Activated T-cell treated with anti-CD3 and anti-CD28 coated beads, Interleukin-2, amount 50 U/mL, for 72 hours (primary cell): ENCODE measurements at places on chromosomes 2 and 18.

GRCh38 chr2:21057097-21057496, 13.2 kb upstream of the APOB start:
- DNase-seq, result no peak

DNA sequence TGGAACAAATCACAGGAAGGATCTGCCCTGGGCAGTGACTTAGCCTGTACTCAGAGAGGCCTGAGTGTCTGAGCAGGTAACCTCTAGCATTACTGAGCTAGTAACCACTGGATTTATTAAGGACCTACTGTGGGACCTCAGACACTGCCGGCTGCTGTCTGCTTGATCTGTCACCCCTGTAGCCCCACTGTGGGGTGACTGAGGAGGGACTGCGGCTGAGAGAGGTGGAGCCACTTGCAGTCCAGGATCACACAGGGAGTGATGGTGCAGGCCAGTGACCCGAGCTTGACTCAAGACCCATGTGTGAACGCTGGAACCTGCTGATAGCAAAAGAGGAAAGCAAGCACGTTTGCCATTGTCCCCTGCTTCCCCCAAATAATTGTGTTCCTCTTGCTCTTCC, 15.6 kb downstream of the CHMP1B start:
- no peak for DNase-seq

DNA sequence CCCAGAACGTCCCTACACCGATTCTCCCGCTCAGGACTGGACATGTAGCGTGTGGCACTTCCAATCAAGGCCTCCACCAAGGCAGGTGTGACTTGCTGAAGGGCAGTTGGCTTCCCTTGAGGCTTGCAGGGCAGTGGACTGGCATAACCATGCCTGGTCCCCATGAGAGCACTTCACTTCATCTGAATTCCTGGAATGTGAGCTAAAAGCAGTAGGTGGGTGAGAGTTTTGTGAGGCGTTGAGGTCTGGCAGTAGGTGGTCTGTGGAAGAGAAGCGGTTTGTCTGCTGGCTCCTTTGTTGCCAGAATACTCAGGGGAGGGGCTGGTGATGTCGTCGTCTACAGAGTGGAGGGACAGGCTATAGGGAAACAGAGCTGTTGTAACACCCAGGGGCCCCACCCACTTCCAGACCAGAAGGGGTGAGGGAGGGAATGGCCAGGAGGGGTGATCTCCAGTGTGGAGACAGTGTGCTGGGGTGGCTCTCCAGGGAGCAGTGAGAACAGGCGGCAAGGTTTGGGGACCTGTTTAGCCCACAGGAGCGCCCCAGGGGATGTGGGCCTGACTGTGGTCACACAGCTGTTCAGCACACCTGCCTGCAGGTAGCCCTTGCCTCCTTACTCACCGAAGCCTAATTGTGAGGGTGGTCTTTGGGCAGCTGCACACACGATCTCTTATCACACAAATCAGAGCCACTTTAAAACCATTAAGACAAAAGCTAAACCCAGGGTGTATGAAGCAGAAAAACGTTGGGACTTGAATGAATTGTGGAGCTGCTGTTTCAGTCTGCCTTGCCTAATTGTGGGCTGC, 21.5 kb upstream of the ALKAL2 start:
- DNase-seq, result no peak

DNA sequence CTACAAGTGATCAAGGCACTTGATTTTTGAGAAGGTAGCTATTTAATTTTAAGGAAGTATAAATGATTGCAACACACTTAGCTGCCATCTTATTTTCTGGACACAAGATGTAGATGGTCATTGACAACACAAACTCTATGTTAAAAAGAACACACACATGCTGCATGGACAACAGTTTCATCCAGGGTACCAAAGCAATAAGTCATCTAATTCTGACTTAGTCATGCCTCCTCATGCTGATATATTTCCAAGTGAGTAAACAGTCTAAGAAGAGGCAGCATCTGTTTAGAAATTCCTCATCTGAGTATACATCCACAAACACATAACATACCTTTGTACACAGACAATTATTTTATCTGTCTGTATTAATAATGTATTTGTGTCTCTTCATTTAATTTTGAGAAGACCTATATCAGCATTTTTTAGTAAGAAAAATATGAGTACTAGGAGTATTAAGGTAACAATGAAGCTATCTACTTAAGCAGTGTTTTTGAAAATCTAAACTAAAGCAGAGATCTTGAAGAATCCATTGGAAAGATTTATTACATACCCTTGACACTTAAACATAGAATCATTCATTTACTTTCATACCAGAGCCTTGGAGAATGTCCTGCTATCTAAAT, 84.9 kb downstream of the SCN1A start:
- DNase-seq, result no peak

DNA sequence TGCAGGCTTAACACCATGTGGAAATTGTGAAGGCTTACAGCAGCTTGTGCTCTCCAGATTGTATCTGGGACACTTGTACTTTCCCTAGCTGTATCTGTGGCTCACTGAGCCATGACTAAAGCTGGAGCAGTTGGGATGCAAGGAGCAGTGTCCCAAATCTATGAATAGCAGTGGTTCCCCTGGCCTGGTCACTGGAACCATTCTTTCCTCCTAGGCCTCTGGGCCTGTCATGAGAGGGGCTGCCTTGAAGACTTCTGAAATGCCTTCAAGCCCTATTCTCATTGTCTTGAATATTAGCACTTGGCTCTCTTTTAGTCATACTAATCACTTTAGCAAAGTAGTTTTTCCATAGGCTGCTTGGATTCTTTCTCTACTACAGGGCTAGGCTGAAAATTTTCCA, 186.8 kb upstream of the LRATD1 start:
- DNase-seq, result no peak

DNA sequence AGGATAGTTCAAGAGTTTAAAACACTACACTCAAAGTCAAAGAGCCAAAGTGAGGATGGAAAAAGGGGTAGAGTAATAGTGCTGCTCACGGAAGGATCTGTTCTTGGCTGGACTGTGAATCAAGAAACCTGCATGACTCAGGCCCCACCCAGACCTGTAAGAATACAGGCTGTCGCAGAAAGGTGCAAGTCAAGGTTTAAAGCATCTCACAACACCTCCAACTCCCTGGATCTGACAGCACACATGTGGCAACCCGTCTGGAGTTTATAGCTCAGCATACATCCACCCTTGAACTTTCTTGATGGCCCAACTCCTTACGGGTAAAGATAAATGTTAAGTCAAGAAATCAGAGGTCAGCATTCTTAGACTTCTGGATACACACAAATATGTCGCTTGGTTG, 6.3 kb downstream of the KIAA2012 start:
- DNase-seq, result no peak

DNA sequence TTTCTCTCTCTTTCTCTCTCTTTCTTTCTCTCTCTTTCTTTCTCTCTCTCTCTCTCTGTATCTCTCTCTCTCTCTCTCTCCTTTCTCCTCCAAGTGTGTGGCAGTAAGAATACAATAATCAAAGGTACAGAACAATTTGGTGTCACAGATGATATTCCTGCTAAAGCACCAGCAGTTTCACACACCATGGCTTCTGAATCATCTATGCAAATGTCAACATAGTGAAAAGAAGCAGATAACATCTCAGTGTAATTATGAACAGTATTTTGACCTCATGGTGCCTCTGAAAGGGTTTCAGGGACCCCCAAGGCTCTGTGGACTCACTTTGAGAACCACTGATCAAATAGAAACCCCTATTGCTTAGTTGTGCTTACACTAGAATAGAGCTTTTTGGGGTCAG, 38.5 kb upstream of the CSRNP3 start:
- DNase-seq, result no peak

GRCh38 chr2:134268265-134268664, 14.4 kb downstream of the MGAT5 start:
- DNase-seq, result no peak

- DNase-seq, result no peak
Measured at GRCh38 chr2:54726940-54727339, 3.5 kb downstream of the EML6 start.

- DNase-seq, result no peak
Measured at GRCh38 chr2:216904974-216905373, 45.1 kb upstream of the TNP1 start.

DNA sequence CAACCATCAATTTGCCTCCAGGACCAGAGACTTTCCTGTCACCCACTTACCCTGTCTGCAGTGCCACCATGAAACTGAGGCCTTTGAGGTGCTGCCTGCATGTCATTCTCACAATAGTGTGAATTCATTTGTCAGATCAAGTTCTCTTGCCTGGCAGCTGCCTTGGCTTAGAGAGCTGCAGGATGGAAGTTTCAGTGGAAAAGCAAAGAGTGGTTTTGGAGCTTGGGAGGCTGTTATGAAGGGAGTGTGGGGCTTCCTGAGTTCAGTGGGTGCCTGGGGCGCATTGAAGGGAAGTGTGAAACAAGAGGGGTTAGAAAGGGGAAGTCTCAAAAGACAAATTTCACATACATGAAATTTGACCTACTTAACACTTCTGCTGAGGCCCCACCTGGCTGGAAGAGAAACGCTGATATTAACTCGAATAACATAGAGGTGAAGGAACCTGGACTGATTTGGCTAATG, 7.9 kb upstream of the LBH start:
- DNase-seq, result no peak

DNA sequence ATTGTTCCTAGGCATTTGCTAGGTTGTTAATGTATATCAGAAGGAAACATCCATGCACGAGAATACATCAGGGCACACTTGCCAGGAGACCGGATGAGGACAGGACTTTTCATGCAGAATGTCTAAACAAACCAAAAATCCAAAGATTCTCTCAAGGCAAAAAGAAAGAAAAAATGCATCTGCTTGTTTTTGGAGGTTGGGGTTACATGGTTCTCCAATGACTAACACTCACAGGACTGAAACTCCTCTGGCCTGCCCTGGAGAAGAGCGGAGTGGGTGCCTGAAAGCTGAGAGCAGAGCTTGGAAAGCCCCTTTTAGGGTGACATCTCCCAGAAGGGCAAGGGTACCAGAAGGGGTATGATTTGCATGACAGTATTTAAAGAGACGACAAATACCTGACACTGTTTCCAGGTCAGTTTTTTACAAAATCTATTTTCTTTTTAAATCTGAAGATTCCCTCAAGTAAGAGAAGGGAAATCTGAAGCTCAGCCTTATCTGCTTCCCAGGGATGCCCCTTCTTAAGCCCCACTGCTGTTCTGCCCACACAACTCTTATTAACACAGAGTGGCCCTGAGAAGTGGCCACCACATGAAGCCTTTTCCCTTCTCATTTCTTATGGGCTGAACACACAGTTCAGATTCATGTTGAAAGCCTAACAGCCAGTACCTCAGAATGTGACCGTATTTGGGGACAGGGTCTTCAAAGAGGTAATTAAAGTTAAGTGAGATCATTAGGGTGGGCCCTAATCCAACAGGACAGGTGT, 216.4 kb downstream of the STK39 start:
- peak; percentile 37 for DNase-seq

- no peak for DNase-seq
Measured at GRCh38 chr2:216317831-216318520, 54.3 kb downstream of the MARCHF4 start.

DNA sequence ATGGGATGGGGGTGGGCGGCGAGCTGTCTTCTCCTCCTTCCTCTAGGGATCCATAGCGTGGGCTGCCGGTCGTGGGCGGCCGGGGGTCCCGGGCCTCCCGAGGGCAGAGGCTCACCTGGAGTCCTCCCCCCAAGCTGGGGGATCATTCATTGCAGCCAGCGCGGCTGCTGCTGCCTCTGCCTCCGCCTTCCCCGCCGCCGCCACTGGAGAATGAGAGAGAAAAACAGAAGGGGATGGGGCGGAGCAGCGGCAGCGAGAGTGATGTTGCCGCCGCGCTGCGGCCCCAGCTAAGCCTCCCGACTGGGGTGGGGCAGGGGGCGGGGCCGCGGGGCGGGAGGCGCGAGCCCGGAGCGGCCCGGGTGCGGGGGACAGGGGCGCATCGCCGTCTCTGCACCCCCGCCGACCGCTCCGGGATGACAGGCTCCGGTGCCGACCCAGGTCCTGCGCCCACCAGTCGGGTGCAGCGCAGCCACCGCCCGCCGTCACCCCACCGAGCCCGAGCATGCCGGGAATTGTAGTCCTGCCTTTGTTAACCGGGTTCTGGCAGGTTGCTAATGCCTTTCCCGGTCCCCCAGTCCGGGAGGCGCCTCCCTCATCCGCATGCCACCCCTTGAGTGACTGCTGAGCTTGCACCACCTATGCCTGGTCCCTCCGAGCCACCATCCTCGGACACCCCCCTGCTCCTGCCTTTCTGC, at the start of gene KIF3C:
TSS of gene KIF3C (minus strand) at position 225 of the 695 bp plus-strand sequence. CDS start 580 bp downstream, outside the sequence.
- peak; percentile 71 for DNase-seq

DNA sequence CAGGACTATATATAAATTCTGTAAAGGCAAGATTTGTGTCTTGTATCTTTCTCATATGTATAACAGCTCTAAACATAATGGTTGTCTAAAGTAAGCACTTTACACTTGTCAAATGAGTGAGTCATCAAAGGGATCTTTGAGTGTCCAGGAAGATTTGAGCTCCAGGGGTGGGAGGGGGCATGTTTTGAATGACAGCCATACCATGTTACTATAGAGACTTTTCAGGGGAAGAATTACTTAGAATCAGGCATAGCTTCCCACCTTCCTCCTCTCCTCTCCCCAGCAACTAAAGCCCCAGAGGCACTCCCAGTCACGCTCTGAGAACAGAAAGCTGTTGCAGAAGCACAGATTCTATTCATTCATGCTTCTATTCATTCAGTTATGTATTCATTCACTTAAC, 65.8 kb upstream of the ALK start:
- no peak for DNase-seq

DNA sequence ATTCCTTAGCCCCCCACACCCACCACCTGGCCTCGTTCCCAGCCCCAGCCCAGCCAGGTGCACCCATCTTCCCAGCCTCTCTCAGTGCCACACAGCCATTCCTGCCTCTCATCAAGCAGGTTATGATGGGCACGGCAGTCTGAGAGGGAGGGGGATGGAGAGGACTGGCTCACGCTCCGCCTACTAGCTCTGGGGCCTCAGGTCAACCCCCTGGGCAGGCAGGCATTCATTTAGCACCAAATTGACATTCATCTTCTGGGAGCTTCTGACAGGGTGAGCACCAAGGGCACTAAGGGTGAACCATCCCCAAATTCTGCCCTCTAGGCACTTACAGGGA, 66.2 kb upstream of the FOSL2 start:
- no peak for DNase-seq
